Frontal cortex (tissue), 4 donors: ENCODE measurements at places on chromosomes 3 and 15. TPM values are rescaled to one million over a fixed set of nuclear protein-coding genes. Genes with fewer than 3 reads are reported as not detected.

Gene PLSCR2
- total RNA-seq: not detected

- no peak for DNase-seq
Measured at GRCh38 chr15:85419161-85419560, 38.8 kb downstream of the AKAP13 start.

- no peak for DNase-seq
Measured at GRCh38 chr3:44510000-44510368, 32.5 kb upstream of the ZNF445 start.

- no peak for DNase-seq
Measured at GRCh38 chr3:176920766-176921160, 276.5 kb downstream of the TBL1XR1 start.

- DNase-seq: no peak
Measured at GRCh38 chr15:60854858-60855564, 374.1 kb downstream of the RORA start.

Gene GNAT1
- total RNA-seq: not detected

GRCh38 chr3:134357261-134357913 is 16.9 kb downstream of the AMOTL2 start:
- DNase-seq: no peak

Gene SLC25A26
- 22.0 TPM for total RNA-seq
